ENCODE measurements at places on chromosomes 1 and 21. TPM values are rescaled to one million over a fixed set of nuclear protein-coding genes. Genes with fewer than 3 reads are reported as not detected.

Gene CNR2
- total RNA-seq, result not detected

Gene C1orf226
- total RNA-seq, result under 0.01 TPM

Gene MXRA8
- total RNA-seq, result 0.09 TPM

Gene CCT3
- total RNA-seq, result 378 TPM

Gene SPRR4
- total RNA-seq, result not detected

Gene TRPM2
- total RNA-seq, result 0.43 TPM

Gene NPL
- 2.4 TPM for total RNA-seq

Gene MTARC2
- 11.3 TPM for total RNA-seq

Gene BRINP3
- not detected for total RNA-seq

Gene KCNJ6
- not detected for total RNA-seq

Gene FCRL5
- not detected for total RNA-seq

Gene PDZK1IP1
- total RNA-seq, result not detected

Gene CSTB
- total RNA-seq, result 26.7 TPM

Gene HP1BP3
- total RNA-seq, result 251 TPM

Gene OR2L3
- total RNA-seq, result not detected

Gene NBPF9
- total RNA-seq, result 11.9 TPM

Gene CTNNBIP1
- total RNA-seq, result 33.7 TPM

Gene DNASE2B
- not detected for total RNA-seq

Gene COL8A2
- 1.1 TPM for total RNA-seq

Gene OPTC
- total RNA-seq, result not detected

Gene LDLRAD1
- total RNA-seq, result not detected
